Cardiac muscle cell (in vitro differentiated cells and primary cell): ENCODE measurements at places on chromosomes 5 and 9. TPM values are rescaled to one million over a fixed set of nuclear protein-coding genes. Genes with fewer than 3 reads are reported as not detected.

- H3K4me1 ChIP-seq = peaks cover 5% of the 10 kb centered on the region
- H3K36me3 ChIP-seq = no peaks in the 10 kb centered on the region
- DNase-seq = no peak
- no peak overlapping the region for H3K27ac ChIP-seq
- no peak overlapping the region for H3K4me3 ChIP-seq
These were observed 185.4 kb downstream of the TTC39B start for GRCh38 chr9:15121630-15122029.

DNA sequence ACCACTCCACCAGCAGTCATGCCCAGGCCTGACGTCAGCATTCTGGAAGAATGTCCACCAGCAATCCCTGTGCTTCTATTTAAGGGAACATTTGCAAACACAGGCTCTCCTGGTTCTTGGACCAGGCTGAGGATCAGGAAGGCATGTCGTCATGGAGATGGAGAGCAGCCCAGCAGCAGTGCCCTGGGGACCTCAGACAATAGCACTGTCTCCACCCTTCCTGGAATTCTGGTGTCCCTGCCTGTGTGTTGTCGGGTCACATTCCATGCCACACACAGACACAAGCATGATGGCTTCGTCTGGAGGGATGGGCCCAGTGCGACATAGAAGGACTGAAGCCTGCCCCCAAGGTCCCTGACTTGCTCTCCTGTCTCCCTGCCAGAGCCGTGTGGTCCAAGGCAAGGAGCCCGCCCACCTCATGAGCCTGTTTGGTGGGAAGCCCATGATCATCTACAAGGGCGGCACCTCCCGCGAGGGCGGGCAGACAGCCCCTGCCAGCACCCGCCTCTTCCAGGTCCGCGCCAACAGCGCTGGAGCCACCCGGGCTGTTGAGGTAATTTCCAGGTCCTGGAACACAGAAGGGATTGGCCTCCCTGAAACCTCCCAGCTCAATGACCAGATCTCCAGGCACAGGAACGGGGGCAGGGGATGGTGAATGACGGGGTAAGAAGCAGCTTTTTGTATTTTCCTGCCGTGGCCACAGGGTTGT is 43.8 kb downstream of the STOM start:
- H3K36me3 ChIP-seq = peaks cover 28% of the 10 kb centered on the region
- H3K27ac ChIP-seq = no peak overlapping the region
- H3K4me3 ChIP-seq = no peak overlapping the region

DNA sequence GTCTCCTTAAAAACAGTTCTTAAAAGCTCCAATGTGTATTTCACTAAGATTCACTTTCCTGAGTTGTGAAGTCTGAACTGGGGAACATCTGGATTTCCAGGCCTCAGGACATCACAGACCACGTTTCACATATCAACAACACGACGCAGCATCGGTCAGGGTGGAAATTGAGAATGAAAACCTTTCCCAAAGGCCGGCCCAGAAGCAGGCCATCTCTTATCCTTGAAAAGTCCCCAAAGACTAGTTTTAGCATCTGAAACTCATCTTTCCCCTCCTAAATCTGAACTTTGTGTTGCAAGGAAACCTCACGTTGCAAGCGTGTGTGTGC is 96.4 kb upstream of the COL5A1 start:
- no peak for DNase-seq
- no peaks in the 10 kb centered on the region for H3K36me3 ChIP-seq
- H3K27me3 ChIP-seq = no peaks in the 10 kb centered on the region
- no peaks in the 10 kb centered on the region for H3K4me1 ChIP-seq
- no peak overlapping the region for H3K27ac ChIP-seq

DNA sequence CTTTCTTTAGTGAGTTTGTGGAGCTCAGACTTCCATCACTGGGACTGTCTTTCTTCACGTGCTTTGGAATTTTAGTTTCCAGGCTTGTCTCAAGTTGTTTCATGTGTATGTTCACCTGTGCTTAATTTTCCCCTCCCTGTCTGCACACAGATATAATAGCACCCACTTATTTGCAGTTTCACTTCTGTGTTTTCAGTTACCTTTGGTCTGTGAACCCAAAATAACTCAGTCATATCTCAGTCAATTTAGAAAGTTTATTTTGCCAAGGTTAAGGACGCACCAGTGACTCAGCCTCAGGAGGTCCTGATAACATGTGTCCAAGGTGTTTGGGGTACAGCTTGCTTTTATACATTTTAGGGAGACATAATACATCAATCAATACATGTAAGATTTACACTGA is 330.4 kb downstream of the ICE1 start:
- no peaks in the 10 kb centered on the region for H3K36me3 ChIP-seq
- no peak overlapping the region for H3K27ac ChIP-seq
- no peak for DNase-seq
- H3K27me3 ChIP-seq = no peaks in the 10 kb centered on the region
- no peak overlapping the region for H3K4me3 ChIP-seq

- DNase-seq = no peak
- no peak overlapping the region for H3K4me3 ChIP-seq
- no peaks in the 10 kb centered on the region for H3K4me1 ChIP-seq
- peaks cover 16% of the 10 kb centered on the region for H3K36me3 ChIP-seq
- no peaks in the 10 kb centered on the region for H3K27me3 ChIP-seq
- no peak overlapping the region for H3K27ac ChIP-seq
These were observed 12.4 kb downstream of the NUDT2 start for GRCh38 chr9:34341659-34342295.

- no peak overlapping the region for H3K4me3 ChIP-seq
- H3K27ac ChIP-seq = no peak overlapping the region
- H3K27me3 ChIP-seq = no peaks in the 10 kb centered on the region
- H3K4me1 ChIP-seq = no peaks in the 10 kb centered on the region
- DNase-seq = no peak
These were observed 459.6 kb downstream of the PRELID2 start for GRCh38 chr5:145375521-145375920.

GRCh38 chr5:132499440-132500243 is 9.1 kb upstream of the IRF1 start:
- no peaks in the 10 kb centered on the region for H3K27me3 ChIP-seq
- no peaks in the 10 kb centered on the region for H3K36me3 ChIP-seq
- no peak overlapping the region for H3K27ac ChIP-seq
- DNase-seq = no peak

DNA sequence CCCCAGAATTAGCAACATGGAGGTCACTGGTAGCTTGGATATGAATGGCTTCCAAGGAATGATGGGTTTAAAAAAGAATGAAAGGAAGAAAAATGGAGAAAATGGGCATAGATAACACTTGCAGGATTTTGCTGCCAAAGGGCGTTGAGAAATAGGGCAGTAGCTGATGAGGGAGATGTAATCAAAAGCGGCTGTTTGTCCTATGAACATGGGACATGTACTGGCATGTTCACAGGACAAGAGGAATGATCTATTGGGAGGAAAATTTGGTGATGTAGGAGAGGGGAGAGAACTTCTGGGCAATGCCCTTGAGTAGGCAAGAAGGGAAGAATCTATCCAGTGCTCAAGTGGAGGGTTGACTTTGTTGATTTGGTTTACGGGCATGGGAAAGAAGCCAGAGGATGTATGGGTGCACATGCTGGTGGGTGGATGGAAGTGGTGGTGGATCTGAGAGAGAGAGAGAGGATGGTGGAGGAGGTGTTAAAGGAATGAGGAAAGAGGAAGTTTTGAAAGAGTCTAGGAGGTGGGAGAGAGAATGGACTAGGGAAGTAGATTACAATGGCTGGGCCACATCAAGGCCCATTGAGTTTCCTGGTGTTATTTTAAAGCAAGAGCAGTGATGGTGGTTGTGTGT is 115.1 kb upstream of the MVB12B start:
- H3K36me3 ChIP-seq = no peaks in the 10 kb centered on the region
- no peak overlapping the region for H3K4me3 ChIP-seq
- no peak for DNase-seq
- no peaks in the 10 kb centered on the region for H3K27me3 ChIP-seq
- H3K27ac ChIP-seq = no peak overlapping the region
- H3K4me1 ChIP-seq = no peaks in the 10 kb centered on the region

- no peaks in the 10 kb centered on the region for H3K36me3 ChIP-seq
- DNase-seq = no peak
- H3K4me3 ChIP-seq = no peak overlapping the region
- H3K27me3 ChIP-seq = no peaks in the 10 kb centered on the region
- peaks cover 21% of the 10 kb centered on the region for H3K4me1 ChIP-seq
These were observed 24.8 kb upstream of the CSF1R start for GRCh38 chr5:150111122-150111521.

GRCh38 chr5:136174021-136174659 is 18.8 kb downstream of the SMIM32 start:
- no peaks in the 10 kb centered on the region for H3K27me3 ChIP-seq
- no peak overlapping the region for H3K4me3 ChIP-seq
- H3K36me3 ChIP-seq = peaks cover 29% of the 10 kb centered on the region
- H3K4me1 ChIP-seq = no peaks in the 10 kb centered on the region

DNA sequence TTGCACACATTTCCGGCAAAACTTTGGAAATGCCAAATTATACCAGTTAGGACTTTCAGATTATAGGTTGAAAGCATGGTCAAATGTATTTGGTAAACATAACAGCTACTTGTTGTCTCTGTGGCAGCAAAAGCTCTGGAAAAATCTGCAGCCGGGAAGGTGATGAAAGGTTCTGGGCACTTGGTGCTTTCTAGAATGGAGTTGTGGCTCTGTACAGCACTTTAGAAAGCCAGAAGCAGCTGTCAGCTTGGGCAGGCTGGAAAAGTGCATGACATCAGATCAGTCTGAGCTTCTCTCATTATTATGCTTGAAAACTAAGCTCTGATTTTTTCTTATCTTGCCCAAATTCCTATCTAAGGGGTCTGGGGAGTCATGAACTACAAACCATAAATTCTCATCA is 118.6 kb upstream of the MAST4 start:
- no peak for DNase-seq
- no peak overlapping the region for H3K27ac ChIP-seq
- no peaks in the 10 kb centered on the region for H3K4me1 ChIP-seq
- H3K27me3 ChIP-seq = no peaks in the 10 kb centered on the region
- no peaks in the 10 kb centered on the region for H3K36me3 ChIP-seq

DNA sequence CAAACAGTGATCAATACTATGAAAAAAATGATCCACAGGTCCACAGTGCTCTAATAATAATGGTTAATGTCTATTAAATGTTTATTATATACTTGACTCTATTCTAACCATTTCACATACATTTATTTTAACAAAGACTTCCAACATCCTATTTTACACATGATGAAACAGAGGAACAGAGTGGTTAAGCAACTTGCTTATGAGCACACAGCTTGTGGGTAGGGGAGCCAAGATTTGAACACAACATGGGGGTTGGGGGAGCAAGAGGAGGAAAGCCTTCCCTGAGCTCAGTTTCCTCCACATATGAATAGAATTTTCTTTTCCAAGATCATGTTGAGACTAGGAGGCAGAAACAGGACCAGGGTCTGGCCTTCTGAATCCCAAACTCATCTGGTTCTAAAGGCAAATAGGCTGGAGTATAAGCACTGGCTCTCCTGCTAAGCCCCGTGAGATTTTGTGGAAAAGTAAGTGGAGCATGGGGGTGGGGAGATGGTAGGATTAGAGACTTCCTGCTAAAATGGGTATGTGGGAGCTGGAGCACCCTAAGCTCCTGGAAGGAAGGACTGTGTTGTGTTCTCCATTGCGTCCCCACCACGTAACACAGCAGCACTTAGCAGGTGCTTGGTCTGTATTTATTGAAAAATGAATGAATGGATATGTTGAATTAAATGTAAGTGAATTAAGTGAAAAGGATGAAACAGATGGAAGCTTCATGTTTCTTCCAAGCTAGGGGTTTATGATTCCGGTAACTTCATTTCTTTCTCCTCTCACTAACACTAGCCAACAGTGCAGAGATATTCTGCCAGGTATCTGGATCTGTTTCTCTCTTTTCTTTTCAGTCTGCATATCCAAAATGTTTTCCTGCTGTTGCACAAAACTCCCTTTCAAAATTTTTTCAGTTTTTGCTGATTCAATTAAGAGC is 26.9 kb upstream of the GALNT10 start:
- H3K36me3 ChIP-seq = no peaks in the 10 kb centered on the region
- no peak for DNase-seq
- no peak overlapping the region for H3K27ac ChIP-seq
- peaks cover 22% of the 10 kb centered on the region for H3K27me3 ChIP-seq

- H3K4me1 ChIP-seq = no peaks in the 10 kb centered on the region
- DNase-seq = no peak
- H3K27me3 ChIP-seq = no peaks in the 10 kb centered on the region
- H3K4me3 ChIP-seq = no peak overlapping the region
These were observed 5.4 kb downstream of the PCDHB15 start for GRCh38 chr5:141250576-141250975.

GRCh38 chr9:18706648-18707047 is 232.7 kb downstream of the ADAMTSL1 start:
- H3K4me3 ChIP-seq = no peak overlapping the region
- peaks cover 34% of the 10 kb centered on the region for H3K4me1 ChIP-seq
- no peaks in the 10 kb centered on the region for H3K27me3 ChIP-seq

- peaks cover 10% of the 10 kb centered on the region for H3K27me3 ChIP-seq
- peaks cover 9% of the 10 kb centered on the region for H3K4me1 ChIP-seq
- H3K4me3 ChIP-seq = no peak overlapping the region
- no peak for DNase-seq
- H3K27ac ChIP-seq = no peak overlapping the region
These were observed 5.6 kb downstream of the EFNA5 start for GRCh38 chr5:107665036-107665570.

DNA sequence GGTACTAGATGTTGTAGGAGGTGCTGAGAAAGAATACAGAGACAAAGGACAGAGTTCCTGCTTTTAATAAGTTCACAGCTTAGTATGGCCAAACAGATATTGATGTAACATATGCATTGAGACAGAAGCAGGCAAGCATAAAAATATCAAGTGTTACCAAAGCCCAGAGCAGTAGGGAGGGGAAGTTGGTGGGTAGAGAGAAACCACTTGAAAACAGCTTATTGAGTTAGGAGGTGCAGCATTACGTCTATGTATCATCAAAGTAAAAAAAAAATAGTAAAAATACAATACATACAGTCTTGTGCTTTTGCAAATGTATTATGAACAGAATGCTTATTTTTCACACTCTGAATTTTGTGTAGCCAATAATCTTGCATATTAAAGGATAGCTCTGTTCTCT is 441.8 kb upstream of the SGCD start:
- H3K27ac ChIP-seq = no peak overlapping the region
- H3K4me1 ChIP-seq = no peaks in the 10 kb centered on the region
- no peaks in the 10 kb centered on the region for H3K27me3 ChIP-seq

PAEP gene
- not detected in 2 replicates for total RNA-seq

PKD2L2 gene
- total RNA-seq = not detected in 2 replicates

CDC25C gene
- total RNA-seq = 2.7 and 16.2 TPM in 2 replicates

PTGR1 gene
- total RNA-seq = 64.6 and 65.6 TPM in 2 replicates

CDC20B gene
- 0.32 and 0.45 TPM in 2 replicates for total RNA-seq

ADAM19 gene
- 8.8 and 11.5 TPM in 2 replicates for total RNA-seq

STK32A gene
- 0.83 and 1.7 TPM in 2 replicates for total RNA-seq

HRH2 gene
- total RNA-seq = 15.6 and 23.3 TPM in 2 replicates

CCL27 gene
- total RNA-seq = 0.77 and 2.0 TPM in 2 replicates

PIP5KL1 gene
- total RNA-seq = 0.89 and 1.7 TPM in 2 replicates
